ENCODE measurements at places on chromosomes 1 and 21.

- no peak for DNase-seq
These were observed 151.9 kb downstream of the NTPCR start for GRCh38 chr1:233102341-233102740.

DNA sequence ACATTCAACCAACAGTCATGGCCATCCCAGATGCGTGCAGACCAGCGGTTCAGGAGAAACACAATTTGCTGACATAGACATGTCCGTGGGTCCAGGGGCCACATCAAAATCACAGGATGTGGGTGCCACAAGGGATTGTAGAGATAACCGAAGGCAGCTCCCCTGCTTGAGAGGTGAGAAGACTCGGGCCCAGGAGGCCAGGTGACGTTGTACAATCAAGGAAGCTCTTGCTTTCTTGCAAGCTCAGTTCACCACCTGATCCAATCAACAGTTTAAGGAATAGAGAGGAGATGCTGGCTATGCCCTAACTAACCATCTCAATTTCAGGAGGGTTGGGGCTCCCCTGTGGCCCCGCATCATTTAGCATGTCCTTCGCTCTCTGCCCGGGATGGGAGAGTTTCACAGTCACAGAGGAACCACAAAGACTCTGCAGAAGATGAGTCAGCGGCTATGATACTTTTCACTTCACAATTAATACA is 19.5 kb downstream of the UBASH3A start:
- peak; percentile 63 for DNase-seq

GRCh38 chr1:183901748-183902330 is 96.9 kb downstream of the RGL1 start:
- DNase-seq, result peak; percentile 8

- DNase-seq, result no peak
These were observed 28.5 kb upstream of the C1orf174 start for GRCh38 chr1:3928586-3928985.

- DNase-seq, result no peak
These were observed 652 bp downstream of the ARL8A start for GRCh38 chr1:202143768-202144401.

DNA sequence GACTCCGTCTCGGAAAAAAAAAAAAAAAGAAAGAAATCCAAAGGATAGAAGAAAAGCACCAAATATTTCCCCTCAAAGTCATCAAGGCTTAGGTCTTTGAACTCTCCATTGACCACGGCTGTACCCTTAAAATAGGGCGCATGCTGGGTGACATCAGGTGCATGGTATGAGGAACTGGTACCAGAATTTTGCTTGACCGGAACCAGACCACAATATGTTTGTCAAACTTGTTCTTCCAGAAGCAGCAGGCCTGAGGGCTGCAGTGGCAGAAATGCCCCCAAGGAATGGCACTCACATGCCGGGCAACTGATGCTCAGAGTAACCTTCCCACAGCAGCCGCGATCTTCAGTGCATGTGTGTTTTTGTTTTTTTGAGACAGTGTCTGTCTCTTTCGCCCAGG is 21.0 kb downstream of the RCC1 start:
- no peak for DNase-seq

GRCh38 chr1:9126511-9126910 is 2.4 kb downstream of the GPR157 start:
- DNase-seq, result no peak

- DNase-seq, result peak; percentile 47
These were observed 217.2 kb upstream of the C1orf105 start for GRCh38 chr1:172203135-172203823.

DNA sequence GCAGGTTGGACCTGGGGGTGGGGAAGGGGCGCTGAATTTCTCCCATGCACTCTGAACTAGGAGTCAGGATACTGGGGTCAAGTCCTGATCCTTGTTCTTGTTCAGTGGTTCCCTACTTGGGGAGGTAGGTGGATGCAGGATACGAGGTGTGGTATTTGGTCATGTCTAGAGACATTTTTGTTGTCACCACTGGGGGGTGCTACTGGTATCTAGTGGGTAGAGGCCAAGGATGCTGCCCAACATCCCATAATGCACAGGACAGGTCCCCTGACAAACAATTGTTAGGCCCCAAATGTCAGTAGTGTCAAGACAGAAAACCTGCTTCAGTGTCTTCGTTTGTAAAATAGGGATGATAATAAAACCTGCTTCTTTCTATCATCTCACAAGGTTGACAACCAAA is 259.0 kb upstream of the FOXD3 start:
- DNase-seq, result no peak

- no peak for DNase-seq
These were observed 42.9 kb downstream of the PEX14 start for GRCh38 chr1:10517677-10517982.

- no peak for DNase-seq
These were observed 2.0 kb downstream of the KCNJ15 start for GRCh38 chr21:38258521-38259485.

GRCh38 chr1:172239901-172240300 is 180.6 kb upstream of the C1orf105 start:
- DNase-seq, result no peak

- DNase-seq, result no peak
These were observed 6.8 kb downstream of the OLIG1 start for GRCh38 chr21:33076600-33077329.

GRCh38 chr1:52554267-52554640 is 1.4 kb upstream of the TUT4 start:
- no peak for DNase-seq

DNA sequence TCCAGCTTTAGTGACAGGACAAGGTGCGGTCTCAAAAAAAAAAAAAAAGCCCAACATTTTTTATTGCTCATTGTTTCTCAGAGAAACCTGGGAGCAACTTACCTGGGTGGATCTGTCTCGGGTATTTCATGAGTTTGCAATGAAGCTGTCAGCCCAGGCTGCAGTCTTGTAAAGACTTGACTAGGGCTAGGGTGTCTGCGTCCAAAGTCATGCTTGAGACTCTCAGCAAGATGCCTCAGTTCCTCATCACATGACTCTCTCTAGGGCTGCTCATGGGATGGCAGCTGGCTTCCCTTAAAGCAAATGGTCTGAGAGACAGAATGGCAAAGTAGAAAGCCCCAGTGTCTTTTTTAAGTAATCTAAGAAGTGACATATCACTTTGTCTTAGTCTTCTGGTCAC is 8.1 kb downstream of the GABPA start:
- no peak for DNase-seq

DNA sequence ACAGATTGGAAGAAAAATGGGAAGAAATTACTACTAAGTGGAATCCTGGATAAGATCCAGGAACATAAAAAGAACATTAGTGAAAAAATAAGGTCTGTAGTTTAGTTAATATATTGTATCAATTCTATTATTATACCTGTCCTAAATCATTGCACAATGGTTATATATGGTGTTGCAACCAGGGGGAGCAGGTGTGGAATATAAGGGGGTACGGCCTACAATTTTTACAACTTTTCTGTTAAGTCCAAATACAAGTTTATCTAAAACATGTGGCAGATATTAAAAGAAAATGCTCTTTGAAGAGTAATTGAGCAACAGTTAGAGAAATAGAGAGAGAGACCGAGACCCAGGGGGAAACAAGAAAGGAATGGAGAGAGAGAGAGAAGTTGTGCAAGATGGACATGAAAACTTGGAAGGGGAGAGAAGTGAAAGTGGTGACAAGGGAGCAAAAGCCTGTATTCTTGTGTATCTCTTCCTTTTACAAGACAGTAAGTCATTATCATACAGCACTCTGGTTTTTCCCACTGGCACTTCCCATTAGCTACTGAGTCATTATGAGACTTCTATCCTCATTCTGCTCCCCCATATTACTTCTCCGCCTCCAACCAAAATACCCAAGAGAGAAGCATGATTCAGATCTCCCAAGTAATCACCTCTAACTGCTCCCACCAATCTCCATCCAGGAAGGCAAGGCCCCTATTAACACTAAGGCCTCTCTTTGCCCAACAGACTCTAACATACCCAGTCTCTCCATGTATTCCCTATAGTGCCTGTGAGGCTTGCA is 22.3 kb upstream of the TRAF3IP3 start:
- DNase-seq, result no peak

DNA sequence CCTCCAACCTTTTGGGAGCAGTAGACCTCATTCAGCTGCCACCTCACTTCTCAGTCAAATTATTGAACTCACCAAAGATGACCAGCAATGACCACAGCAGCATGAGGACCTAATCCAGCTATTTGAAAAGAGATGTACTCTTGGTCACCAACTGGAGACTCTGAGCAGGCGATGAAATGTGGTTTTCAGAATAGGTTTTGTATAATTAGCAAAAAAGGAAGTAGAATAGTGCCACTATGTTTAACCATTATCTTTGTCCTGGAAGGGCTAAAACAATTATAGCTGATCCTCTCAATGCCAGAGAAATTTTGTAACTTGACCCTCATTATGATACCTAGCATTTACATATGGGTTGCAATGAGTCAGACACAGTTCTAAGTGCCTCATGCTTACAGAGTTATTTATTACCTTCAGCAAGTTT is at the start of gene FCRL2:
TSS of gene FCRL2 (minus strand) at position 162 of the 421 bp plus-strand sequence. CDS start at position 103, 59 bp downstream.
- no peak for DNase-seq

DNA sequence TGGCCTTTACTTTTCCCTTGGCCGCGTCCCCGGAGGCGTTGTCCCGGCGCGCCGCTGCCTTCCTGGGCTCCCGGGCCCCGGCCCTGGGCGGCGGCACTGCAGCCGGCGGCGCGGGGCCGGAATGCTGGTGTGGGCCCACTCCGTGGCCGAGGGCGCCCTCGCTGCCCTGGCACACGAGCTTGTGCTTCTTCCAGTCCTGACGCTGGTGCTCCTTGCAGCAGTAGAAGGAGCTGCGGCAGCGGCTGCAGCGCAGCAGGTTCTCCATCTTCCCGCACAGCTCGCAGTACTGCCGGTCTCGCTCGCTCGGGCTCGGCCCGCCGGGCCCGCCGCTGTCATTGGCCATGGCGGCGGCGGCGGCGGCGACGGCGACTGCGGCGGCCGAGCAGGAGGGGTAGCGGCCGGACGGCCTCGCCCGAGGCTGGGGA is 529 bp downstream of the EGLN1 start:
- DNase-seq, result peak; percentile 24

- DNase-seq, result no peak
These were observed 39.6 kb upstream of the C21orf91 start for GRCh38 chr21:17858747-17859146.

GRCh38 chr1:59236721-59237545 is 60.0 kb upstream of the FGGY start:
- no peak for DNase-seq

GRCh38 chr1:242011894-242012660 is 13.2 kb upstream of the MAP1LC3C start:
- no peak for DNase-seq

DNA sequence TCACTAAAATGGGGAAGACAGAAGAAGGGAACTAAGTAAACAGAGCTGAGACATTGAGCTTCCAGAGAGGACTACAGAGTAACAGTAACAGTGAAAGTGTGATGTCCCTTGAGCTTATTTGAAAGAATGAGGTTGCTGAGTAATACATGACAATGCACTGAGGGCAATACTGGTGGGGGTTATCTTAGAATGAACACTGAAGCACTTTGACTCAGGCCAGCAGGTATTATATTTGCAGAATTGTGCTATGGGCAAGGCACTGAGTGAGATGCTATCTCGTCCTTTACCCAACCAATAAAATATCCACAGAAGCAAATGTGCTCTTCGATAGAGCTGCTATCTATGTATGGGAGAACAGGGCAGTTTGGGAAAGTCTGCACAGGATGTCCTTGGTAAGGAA is 133.2 kb downstream of the DISP1 start:
- DNase-seq, result no peak

DNA sequence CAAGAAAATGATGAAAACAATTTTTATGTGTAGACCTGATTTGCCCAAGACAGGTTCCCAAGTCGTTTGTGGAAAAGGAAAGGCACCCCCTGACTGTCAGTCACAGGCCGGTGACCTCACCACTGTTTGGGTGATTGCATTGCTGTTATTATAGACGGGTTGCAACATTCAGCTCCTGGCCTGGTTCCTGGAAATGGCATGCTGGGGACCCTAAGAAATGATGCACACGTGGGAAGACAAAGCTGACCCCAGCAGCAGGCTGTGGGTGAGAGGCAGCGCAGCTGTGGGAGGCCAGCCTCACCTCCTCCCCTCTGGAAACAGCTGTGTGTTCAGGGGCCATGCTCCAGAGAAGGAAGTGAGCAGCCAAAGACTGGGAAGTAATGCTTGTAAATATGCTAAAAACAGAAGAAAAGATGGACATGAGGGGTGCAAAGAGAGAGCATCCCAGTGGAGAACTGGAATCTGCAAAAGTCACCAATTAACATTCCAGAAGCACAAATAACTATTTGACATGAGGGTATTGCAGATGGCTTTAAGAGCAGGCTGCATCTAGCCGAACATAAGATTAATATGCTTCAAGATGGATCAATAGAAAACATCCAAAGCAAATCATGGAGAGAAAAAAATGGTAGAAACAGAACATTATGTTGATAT is 23.4 kb upstream of the ABCG1 start:
- no peak for DNase-seq

- no peak for DNase-seq
These were observed 48.1 kb downstream of the MATN1 start for GRCh38 chr1:30675289-30675688.

DNA sequence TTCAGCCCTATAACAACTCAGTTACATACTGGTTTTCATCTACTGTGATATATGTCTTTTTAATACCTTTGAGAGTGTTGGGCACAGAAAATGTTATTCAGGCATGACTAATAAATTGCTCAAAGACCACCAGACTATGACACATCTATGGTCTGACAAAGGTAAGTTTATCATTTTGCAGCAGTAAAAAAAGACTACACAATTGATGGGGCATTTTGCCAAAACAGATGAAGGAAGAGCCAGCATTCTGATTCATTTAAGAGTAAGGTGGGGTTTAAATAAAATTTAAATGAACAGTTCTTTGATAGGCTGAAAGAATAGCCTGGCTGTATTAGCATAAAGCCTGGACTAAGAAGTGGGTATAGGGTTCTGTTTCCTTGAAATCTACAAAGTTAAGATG is 8.8 kb upstream of the RNPC3 start:
- no peak for DNase-seq

GRCh38 chr1:205751036-205751651 is 1.2 kb upstream of the NUCKS1 start:
- DNase-seq, result no peak

GRCh38 chr1:157469300-157469699 is 83.0 kb downstream of the FCRL5 start:
- DNase-seq, result no peak

GRCh38 chr1:7550261-7550865 is 220.7 kb upstream of the VAMP3 start:
- no peak for DNase-seq

- no peak for DNase-seq
These were observed 11.4 kb upstream of the KIAA1614 start for GRCh38 chr1:180901076-180901990.

- DNase-seq, result peak; percentile 27
These were observed 2.8 kb downstream of the ARID4B start for GRCh38 chr1:235325139-235325538.

DNA sequence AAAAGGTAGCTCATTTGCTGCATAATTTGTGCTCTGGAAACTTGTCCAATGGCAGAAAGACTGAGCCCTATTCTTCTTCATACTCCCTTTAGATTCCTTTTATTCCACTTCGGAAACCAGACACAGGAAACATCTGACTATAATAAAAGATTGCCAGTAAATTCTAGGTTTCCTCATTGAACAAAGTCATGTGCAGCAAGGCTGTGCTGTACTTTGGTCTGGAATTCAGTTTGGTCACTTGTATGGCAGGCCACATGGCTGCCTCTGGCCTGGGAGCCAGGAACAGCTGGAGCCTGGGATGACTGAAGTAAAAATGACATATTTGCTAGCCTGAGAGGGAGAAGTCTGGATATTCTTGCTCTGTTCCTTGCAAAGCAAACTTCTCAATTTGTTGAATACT is 79.6 kb downstream of the ST3GAL3 start:
- DNase-seq, result no peak
